ENCODE measurements at places on chromosomes 4 and X.

- no peak for DNase-seq
These were observed 127.1 kb downstream of the SHROOM3 start for GRCh38 chr4:76562161-76562560.

GRCh38 chrX:39853417-39854030 is 244.2 kb downstream of the BCOR start:
- no peak for DNase-seq

- DNase-seq, result no peak
These were observed 57.8 kb downstream of the PPP1R2C start for GRCh38 chrX:42720209-42720608.

DNA sequence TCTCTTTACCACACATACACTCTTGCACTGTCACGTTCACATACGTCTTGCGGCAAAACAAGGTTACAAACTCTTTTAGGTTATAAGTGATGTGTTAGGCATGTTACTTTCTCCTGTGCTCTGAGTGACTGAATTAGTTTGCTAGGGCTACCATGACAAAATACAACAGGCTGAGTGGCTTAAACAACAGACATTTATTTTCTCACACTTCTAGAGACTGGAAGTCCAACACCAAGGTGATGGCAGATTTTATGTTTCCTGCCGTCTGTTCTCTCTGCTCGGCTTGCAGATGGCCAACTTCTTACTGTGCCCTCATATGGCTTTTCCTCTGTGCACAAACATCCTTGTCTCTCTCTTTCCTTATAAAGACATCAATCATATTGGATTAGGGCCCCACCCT is 1224.3 kb upstream of the TENM3 start:
- no peak for DNase-seq

- DNase-seq, result no peak
These were observed 363.9 kb downstream of the PPP3CA start for GRCh38 chr4:100983426-100983825.

GRCh38 chr4:95507147-95507546 is 41.6 kb downstream of the UNC5C start:
- DNase-seq, result no peak

DNA sequence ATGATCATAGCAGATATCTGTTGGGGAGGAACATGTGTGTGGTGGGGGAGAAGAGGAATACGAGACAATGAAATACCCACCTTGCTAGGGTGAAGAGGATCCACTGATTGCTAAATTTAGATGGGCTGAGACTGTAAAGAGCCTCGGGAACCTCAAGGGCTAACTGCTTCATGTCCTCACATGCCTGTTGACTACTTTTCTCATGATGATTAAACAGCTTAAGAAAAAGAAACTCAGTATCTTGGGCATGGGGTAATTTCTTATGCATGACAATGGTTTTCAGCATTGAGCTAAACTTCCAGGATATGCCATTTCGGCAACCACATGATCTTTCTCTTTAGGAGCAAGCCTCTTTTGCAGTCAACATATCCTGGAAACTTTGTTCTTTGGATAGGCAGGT is 3.9 kb upstream of the LNX1 start:
- no peak for DNase-seq

DNA sequence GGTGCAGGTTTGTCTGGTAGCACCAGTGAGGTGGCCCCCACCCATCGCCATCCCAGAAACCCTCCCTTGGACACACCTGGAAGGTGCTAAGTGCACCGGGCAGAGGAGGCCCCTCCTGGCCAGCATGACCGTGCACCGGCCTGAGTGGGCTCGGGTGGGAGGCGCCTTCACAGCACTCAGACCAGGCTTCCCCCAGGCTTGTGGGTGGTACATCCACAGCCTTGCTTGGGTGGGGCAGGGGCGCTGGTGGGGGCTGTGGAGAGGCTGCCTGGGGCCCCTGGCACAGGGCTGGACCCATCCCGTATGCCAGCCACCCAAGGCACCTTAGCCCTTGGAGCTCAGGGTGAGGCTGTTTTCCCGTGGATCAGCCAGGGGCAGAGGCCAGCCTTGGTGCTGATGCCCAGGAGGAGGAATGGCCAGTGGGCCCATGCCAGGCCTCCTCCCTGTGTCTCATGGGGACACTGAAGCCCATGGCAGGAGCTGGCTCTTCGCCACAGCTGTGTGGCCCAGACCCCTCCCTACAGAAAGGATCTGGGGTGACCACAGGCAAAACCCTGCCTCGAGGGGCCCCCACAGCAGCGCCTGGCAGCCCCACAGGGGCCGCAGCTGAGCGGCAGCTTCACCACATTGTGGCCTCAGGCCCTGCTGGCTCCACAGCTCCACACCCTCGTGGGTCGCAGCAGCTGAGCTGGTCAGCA is 21.4 kb downstream of the NKX1-1 start:
- DNase-seq, result no peak

DNA sequence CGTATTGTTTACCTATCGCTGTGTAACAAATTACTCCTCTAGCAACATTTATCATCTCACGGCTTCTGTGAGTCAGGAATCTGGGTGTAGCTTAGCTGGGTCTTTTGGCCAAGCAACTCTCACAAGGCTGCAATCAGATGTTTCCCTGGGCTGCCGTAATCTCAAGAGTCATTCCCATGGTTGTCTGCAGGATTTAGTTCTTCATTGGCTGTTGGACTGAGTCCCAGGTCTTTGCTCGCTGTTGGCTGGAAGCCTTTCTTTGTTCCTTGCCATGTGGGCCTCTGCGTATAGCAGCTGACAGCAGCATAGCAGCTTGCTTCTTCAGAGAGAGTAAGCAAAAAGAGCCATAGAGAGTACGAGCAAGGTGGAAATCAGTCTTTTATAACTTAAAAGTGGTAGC is 16.8 kb downstream of the POLR2B start:
- DNase-seq, result no peak

GRCh38 chrX:142089193-142089592 is 115.9 kb downstream of the MAGEC2 start:
- DNase-seq, result no peak

- DNase-seq, result no peak
These were observed 1253.7 kb downstream of the TECRL start for GRCh38 chr4:63155561-63155960.

DNA sequence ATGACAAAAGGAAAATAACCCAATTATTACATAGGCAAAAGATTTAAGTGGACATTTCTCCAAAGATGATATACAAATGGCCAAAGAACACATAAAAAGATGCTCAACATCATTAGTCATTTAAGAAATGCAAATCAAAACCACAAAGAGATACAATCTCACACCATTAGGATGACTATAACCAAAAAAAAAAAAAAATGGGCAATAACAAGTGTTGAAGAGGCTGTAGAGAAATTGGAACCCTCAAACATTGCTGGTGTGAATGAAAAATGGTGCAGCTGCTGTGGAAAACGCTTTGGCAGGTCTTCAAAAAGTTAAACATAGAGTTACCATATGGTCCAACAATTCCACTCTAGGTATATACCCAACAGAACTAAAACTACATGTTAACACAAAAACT is 5.6 kb upstream of the PRDX4 start:
- no peak for DNase-seq

DNA sequence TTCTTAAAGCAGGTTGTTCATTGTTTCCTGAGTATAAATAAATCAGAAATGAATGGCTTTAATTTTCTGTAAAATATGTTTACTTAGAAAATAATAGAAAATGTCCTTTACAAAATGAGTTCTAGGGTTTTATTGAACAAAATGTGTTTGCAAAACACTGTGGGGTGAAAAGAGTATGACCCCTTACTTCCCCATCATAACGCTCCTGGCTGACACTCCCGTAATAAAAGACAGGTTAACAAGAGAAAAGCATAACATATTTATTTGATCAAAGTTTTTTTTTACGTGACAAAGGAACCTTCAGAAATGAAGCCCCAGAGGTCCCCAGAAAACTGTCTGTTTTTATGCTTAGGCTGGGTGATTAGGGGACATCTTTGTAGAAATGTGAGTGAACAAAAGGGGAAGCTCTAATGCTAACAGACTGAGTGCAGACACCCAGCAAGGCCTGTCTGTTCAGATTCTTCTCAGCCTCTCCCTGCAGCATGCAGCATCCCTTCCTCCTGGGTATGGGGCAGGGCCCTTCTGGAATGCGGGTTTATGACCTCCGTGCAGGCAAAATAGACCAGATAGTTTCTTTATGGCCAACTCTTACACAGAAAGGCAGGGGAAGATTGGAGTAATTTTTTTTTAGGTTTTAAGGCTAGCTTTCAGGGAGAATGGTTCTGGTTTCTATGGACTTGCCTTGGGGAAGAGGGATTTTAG is 26.1 kb downstream of the ZFP42 start:
- DNase-seq, result no peak

GRCh38 chr4:5843573-5844530 is 49.0 kb downstream of the CRMP1 start:
- DNase-seq, result no peak
